ENCODE measurements at places on chromosomes 11 and 22. TPM values are rescaled to one million over a fixed set of nuclear protein-coding genes. Genes with fewer than 3 reads are reported as not detected.
A peak's percentile ranks its signal among the peaks of the same experiment; 100 is the strongest.

DNA sequence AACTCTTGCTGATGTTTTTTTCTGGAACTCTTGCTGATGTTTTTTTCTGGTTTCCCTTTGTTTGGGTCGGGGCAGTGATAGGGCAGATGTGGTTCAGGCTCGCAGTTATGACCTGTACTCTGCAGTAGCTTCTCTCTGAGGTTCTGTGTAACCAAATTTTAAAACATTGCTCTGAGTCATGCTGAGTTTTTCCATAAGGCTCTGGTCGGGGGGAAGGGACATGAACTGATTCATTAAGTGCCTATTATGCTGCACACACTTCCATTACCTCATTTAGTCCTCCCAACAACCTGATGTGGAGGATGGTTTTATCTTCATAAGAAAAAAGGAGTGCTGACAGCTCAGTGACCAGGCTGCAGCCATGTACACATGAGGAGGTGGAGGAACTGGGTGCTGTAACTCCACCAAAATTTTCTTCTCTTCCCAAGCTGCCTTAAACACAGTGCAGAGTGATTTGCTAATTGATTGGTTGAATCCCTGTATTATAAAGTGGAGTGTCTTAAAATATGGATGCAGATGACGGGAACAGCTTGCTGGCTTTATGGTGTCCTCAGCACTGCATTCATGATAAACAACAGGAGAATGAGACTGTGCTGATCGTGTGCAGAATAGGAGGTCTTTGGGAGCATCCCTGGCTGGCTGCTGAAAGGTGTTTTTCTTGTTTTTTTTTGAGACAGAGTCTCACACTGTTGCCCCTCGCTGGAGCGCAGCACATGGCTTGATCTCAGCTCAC lies 19.1 kb downstream of the TNRC6B start:
- H3K27me3 ChIP-seq, result no peaks in the 10 kb centered on the region
- H3K27ac ChIP-seq, result no peak overlapping the region
- H3K4me1 ChIP-seq, result peaks cover 5% of the 10 kb centered on the region

- H3K36me3 ChIP-seq, result no peaks in the 10 kb centered on the region
- no peak for DNase-seq
- no peak overlapping the region for H3K27ac ChIP-seq
Observed at GRCh38 chr11:32323814-32324130, 111.6 kb downstream of the WT1 start.

GRCh38 chr22:20618488-20618887 lies 111.1 kb downstream of the MED15 start:
- no peak overlapping the region for H3K27ac ChIP-seq
- no peaks in the 10 kb centered on the region for H3K4me1 ChIP-seq
- H3K36me3 ChIP-seq, result no peaks in the 10 kb centered on the region
- no peak for DNase-seq
- H3K27me3 ChIP-seq, result no peaks in the 10 kb centered on the region

DNA sequence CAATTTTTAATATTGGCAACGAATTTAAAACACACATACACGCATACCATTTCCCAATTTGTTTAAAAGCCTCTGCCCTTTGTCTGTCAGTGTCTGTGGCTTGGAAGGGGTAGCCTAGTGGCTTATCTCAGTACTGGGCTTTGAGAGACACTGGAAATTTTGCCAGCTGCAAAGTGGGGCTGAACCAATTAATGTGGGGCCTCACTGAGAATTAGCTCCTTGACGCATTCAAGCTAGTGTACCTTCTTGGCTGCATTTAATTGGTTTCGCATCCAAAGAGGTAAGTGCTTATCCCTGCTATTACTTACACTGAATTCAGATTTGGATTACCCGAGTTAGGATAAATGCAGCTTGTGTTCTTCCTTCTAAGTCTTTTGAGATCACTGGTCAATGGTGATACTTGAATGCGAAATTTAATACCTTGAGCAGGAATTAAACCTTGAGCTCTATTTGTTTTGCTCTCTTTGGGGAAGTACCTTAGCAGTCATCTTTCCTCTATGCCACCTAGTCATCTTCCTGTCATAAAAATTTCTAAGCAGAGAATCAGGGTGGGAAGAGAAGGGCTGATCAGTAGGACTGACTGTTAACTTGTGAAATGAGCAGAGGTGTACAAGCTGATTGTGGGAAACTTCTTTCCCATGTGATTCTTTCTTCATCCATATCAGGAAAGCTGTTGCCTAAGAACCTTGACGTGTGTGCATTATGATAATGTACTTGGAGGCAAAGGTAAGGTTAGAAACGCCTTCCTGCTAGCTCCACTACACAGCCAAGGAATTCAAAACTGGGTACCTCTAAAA lies 187.7 kb upstream of the E2F8 start:
- peak overlapping the region; percentile 49 for H3K27ac ChIP-seq
- H3K4me1 ChIP-seq, result peaks cover 27% of the 10 kb centered on the region
- H3K36me3 ChIP-seq, result no peaks in the 10 kb centered on the region
- no peaks in the 10 kb centered on the region for H3K27me3 ChIP-seq

- H3K36me3 ChIP-seq, result no peaks in the 10 kb centered on the region
- no peak overlapping the region for H3K4me3 ChIP-seq
- no peak overlapping the region for H3K27ac ChIP-seq
- no peaks in the 10 kb centered on the region for H3K27me3 ChIP-seq
Observed at GRCh38 chr22:30116362-30117117, 36.3 kb downstream of the HORMAD2 start.

DNA sequence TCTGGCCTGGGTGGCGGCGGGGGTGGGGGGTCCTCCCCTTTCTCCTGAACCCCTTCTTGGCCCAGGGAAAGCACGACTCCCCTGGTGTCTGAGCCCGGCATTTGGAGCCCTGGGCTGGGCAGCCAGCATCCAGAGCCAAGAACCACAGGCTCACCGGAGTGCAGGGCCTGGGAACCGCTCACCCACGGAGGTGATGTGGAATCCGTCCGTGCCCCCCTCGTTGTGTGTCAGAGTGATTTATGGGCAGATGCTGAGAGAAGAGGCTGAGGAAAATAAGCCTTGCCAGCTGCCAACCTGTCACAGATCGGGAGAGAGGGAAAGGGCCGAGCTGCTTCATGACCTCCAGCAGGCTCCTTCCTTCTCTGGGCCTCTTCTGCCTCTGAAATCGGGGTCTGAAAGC lies 33.7 kb downstream of the WNT11 start:
- no peak for DNase-seq
- no peaks in the 10 kb centered on the region for H3K36me3 ChIP-seq
- H3K4me1 ChIP-seq, result no peaks in the 10 kb centered on the region
- H3K27ac ChIP-seq, result no peak overlapping the region

DNA sequence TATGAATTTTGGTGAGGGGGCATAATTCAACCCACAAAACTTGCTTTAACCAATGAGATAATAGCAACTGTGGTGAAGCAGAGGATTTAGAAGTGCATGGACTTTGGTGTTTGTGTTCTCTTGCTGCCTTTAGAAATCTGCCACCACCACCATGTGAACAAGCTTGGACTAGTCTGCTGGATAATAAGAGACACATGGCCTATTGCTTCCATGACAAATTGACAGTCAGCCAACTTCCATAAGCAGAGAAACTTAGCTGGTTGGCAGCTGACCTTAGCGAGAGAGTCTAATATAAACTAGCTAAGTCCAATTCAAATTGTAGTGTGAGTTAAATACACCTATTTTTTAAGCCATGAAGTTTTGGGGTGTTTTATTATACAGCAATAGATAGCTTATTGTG lies 482.1 kb upstream of the ANO5 start:
- no peaks in the 10 kb centered on the region for H3K36me3 ChIP-seq
- no peak for DNase-seq
- no peak overlapping the region for H3K4me3 ChIP-seq
- H3K4me1 ChIP-seq, result peaks cover 4% of the 10 kb centered on the region
- H3K27me3 ChIP-seq, result no peaks in the 10 kb centered on the region
- no peak overlapping the region for H3K27ac ChIP-seq

GRCh38 chr11:118921121-118921928 lies 4.4 kb downstream of the BCL9L start:
- peak overlapping the region; percentile 94 for H3K27ac ChIP-seq
- no peaks in the 10 kb centered on the region for H3K27me3 ChIP-seq
- DNase-seq, result no peak

DNA sequence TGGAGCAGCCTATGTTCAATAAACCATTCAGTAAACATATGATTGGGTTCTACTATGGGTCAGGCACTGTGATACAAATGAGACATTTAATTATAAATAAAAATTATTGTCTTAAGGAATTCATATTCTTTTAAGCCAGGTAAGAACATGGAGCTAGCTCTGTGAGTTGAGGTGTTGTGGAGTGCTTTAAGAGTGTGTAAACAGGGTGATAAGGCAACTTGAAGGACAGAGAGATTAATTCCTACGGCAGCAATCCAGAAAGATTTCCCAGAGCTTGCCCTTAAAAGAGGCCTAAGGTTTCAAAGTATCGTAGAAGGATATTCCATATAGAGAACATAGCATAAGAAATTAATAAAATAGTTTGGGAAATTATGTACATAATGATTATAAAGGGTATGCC lies 126.4 kb upstream of the FAT3 start:
- H3K36me3 ChIP-seq, result no peaks in the 10 kb centered on the region
- no peak overlapping the region for H3K4me3 ChIP-seq
- no peaks in the 10 kb centered on the region for H3K27me3 ChIP-seq
- DNase-seq, result no peak
- H3K4me1 ChIP-seq, result no peaks in the 10 kb centered on the region

GRCh38 chr11:64598106-64598796 lies 7.2 kb downstream of the SLC22A12 start:
- H3K27ac ChIP-seq, result no peak overlapping the region
- H3K27me3 ChIP-seq, result no peaks in the 10 kb centered on the region
- no peak for DNase-seq
- H3K4me3 ChIP-seq, result no peak overlapping the region

DNA sequence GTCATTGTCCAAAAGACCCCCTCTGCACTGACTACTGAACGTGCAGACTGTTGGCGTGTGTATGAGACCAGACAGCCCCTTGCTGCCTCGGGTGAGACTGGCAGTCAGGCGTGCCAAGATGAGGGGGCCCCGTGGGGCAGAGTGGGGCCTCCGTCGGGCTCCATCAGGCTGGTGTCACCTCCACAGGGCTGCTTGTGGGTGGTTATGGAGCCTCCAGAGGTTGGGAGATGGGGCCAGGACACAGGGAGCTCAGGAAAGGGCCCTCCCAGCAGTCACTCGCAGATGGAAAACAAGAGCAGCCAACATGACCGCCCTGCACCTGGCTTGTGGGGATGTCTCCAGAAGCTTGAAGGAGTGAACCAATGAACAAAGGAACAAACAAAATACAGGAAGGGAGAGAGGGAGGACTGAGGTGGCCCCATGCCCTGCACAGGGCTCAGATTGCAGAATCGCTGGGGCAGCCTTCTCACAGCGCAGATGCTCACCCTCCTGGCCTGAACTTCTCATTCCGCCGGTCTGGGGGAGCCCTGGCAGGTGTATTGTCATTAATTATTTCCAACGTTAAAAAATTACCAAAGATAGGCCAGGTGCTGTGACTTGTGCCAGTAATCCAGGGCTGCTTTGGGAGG lies 5.5 kb upstream of the PHLDA2 start:
- no peak for DNase-seq
- H3K4me1 ChIP-seq, result peaks cover 6% of the 10 kb centered on the region
- no peak overlapping the region for H3K4me3 ChIP-seq
- no peak overlapping the region for H3K27ac ChIP-seq

GRCh38 chr22:33811686-33812085 lies 108.6 kb downstream of the LARGE1 start:
- H3K4me3 ChIP-seq, result no peak overlapping the region
- H3K36me3 ChIP-seq, result no peaks in the 10 kb centered on the region
- peaks cover 2% of the 10 kb centered on the region for H3K4me1 ChIP-seq
- H3K27me3 ChIP-seq, result no peaks in the 10 kb centered on the region

DNA sequence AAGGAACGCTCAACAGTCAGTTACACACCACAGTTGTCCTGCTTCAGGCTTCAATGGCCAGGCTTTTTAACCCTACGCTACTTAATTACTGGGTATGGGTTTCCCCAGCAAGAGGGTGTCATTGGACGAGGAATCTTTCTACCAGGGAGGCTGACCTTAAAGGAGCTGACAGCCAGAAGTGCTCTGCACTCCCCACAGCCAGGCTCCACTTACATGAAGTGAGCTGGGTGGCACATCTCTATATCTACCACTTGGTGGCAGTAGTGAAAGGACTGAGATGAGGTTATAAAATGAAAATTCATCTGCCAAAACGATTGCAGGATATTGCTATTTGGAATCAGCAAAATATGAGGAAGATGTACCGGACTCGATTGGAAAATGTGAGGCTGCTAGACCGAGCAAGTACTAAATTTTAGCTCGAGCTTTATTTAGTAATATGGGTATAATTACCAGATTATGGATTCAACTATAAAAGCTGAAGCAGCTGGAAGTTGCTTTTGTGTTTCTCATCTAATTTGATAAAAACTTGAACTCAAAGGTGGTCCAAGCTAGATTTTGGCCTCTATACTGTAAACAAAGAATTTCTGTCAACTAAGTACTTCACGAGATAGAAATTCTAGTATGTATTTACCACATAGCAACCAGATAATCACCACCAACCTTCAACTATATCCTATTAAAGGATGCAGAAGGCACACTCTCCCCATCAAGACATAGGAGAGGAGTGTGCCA lies 53.9 kb upstream of the CEP126 start:
- H3K4me1 ChIP-seq, result peaks cover 3% of the 10 kb centered on the region
- no peak overlapping the region for H3K4me3 ChIP-seq
- H3K36me3 ChIP-seq, result no peaks in the 10 kb centered on the region
- no peaks in the 10 kb centered on the region for H3K27me3 ChIP-seq
- no peak for DNase-seq

DNA sequence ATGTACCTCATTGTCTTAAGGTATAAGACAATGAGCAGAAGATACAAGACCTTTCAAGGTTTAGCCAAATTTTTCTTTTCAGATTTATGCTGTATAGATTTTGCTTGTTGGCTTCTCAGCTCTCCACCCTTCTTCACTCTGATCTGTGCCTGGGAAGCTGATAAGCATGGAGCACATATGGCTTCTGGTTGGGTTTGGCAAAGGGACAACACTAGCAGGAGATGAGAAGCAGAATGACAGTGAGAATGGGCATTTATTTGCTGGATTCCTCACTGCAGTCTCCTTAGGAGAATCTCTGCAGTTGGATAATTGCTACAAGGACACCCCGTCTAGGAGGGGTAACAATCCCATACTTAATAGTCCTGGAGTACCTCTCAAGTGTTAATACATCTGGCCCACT lies 474.8 kb upstream of the CCDC90B start:
- DNase-seq, result no peak
- H3K27ac ChIP-seq, result no peak overlapping the region
- no peaks in the 10 kb centered on the region for H3K4me1 ChIP-seq
- H3K4me3 ChIP-seq, result no peak overlapping the region

GRCh38 chr11:69791276-69792180 lies 16.4 kb upstream of the FGF4 start:
- H3K4me1 ChIP-seq, result no peaks in the 10 kb centered on the region
- H3K36me3 ChIP-seq, result no peaks in the 10 kb centered on the region
- H3K4me3 ChIP-seq, result no peak overlapping the region
- H3K27me3 ChIP-seq, result no peaks in the 10 kb centered on the region
- DNase-seq, result no peak

GRCh38 chr11:71962428-71963038 lies 33.7 kb downstream of the RNF121 start:
- H3K27me3 ChIP-seq, result no peaks in the 10 kb centered on the region
- no peak overlapping the region for H3K27ac ChIP-seq
- no peak overlapping the region for H3K4me3 ChIP-seq
- H3K36me3 ChIP-seq, result peaks cover 17% of the 10 kb centered on the region
- H3K4me1 ChIP-seq, result no peaks in the 10 kb centered on the region

The SLC5A1 gene
- total RNA-seq, result 6.4 TPM

The SPI1 gene
- total RNA-seq, result 12.5 TPM

The CD3E gene
- 0.33 TPM for total RNA-seq

The ISX gene
- total RNA-seq, result not detected

The UBQLN3 gene
- total RNA-seq, result 0.09 TPM

The PRSS23 gene
- total RNA-seq, result 11.0 TPM
